Activated gamma-delta T cell treated with anti-CD3 and anti-CD28 coated beads, Interleukin-2, amount 50 U/mL, for 16 hours (primary cell): ENCODE measurements at places on chromosomes 13 and 19.

DNA sequence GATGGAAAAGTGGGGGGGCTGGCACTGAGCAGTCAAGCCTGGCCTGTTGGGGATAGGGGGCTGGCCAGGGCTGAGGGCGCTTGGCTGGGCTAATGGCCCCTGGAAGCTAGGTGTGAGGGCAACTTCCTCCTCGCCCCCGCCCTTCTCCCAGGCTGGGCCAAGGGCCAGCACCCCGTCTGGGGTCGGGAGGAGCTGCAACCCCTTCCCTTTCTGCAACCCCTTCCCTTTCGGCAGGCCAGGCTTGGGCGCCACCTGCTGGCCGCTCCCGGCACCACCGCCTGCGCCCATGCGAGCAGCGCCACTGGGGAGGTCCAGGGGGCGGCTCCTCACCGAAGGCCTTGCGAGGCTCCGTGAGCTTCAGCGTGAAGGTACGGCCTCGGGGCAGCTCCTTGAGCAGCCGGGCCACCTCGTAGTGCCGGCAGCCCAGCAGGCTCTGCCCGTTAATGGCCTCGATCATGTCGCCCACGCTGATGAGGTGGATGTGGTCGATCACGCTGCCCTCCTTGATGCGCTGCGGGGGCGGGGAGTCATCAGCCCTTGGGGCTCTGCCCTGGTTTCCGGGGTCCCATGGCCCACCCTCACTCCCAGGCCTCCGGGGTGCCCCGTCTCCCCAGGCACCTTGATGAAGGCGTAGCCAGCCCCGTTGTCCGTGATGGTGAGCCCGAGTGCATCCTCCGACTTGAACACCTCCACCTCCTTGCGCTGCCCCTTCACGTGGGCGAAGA lies 5.0 kb upstream of the PTGER1 start:
- peak; percentile 58 for DNase-seq

DNA sequence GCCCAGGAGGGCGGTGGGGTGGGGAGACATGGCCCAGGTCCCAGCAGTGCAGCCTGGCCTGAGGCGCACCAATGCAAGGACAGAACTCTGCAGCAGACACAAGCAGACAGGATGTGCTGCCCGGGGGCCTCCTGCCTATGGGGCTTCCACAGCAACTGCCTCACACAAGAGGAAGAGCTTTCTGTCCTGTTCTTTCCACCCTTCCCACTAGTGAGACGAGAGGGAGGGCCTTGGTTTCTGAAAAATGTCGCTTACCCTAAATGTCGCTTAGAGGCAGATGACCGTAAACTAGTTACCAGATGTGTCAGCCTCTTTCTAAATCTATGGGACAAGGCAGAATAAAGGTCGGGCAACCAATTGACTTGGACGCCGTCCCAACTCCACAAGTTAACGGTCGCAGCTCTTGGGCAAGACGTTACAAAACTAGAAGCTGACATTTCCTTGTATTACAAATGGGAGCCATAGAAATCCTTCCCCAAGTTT lies at the start of gene LAIR1:
Gene LAIR1 (minus strand): TSS at position 157 of the 483 bp plus-strand sequence. CDS start 127 bp downstream, at position 30.
- DNase-seq, result peak; percentile 27

DNA sequence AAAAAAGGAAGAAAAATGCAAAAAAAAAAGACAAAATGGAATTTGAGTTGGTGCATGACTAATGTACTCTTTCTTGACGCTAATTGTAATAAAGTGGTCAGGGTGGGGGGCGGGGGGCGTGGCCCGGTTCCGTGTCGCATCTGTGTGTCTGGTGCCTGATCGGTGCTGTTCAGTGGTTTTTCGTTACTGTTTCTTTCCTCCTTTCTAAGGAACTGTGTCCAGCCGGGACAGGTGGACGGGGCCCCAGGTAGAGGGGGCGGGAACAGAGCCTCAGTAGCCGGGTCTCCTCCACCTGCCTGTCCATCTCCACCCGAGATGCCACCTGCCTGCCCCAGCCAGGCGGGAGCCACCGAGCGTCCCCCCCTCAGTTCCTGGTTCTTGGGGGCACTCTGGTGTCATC lies 26.3 kb downstream of the ONECUT3 start:
- no peak for DNase-seq

DNA sequence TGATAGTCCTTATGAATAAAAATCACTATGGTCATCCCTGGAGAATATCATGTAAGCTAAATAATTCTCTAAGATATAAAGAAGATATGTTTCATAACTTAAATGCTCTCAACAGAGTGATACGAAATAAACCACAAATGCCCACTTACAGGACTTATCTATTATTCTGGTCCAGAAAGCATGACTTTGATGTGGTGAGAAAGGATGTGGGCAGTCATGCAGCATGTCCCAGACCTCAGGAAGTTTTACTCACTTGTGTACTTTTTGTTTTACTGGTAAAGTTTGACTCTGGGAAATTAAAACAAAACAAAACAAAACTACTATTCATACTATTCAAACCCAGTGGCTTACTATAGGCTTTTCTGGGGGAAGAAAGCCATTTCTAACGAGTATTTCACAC lies 483.2 kb upstream of the SLITRK6 start:
- no peak for DNase-seq

DNA sequence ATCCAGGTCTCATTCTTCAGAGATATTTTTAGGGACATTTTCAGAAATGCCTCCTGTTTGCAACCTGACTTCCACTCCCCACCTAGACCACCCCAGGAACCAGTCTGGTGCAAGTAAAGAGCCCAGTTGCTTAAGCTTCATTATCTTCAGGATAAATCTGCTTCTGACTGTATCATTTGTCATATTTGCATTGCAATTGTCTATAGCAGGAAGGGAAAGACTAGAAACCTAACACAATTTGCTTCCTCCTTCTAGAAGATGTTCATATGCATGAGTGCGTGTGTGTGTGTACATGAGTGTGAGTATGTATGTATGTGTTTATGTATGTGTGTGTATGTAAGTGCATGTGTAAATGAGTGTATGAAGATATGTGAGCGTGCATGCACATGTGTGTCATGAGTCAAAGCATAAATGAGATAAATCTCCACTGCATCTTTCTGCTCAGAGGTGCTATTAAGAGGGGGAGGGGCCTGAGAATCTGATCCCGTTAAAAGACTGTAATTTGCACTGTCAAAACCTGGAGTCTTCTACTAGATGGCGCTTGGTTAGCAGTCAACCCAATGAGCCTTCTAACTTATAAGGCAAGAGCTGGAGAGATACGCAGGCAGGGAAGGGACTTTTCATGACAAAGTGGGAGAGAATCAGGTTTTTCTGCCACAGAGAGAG lies 178.8 kb upstream of the KL start:
- DNase-seq, result no peak

GRCh38 chr13:19182536-19182935 lies 912 bp upstream of the TUBA3C start:
- DNase-seq, result no peak

DNA sequence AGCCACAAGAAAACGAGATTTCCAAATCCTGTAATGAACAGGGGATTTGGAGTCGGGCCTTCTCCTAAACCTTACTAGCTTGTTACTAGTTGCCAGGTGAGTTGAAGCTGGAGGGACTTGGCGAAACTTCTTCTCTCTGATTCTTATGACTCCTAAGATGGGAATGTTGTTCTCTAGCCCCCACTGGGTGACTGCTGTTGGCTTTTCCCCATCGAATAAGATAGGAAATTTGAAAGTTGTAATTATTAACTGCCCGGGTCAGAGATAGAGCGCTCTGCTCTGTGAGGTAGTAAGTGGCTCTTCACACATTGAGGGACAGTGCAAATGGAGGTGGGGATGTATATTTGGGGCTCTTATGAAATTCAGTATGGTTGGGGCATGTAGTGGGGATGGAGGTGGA lies 111.2 kb upstream of the MBNL2 start:
- no peak for DNase-seq

DNA sequence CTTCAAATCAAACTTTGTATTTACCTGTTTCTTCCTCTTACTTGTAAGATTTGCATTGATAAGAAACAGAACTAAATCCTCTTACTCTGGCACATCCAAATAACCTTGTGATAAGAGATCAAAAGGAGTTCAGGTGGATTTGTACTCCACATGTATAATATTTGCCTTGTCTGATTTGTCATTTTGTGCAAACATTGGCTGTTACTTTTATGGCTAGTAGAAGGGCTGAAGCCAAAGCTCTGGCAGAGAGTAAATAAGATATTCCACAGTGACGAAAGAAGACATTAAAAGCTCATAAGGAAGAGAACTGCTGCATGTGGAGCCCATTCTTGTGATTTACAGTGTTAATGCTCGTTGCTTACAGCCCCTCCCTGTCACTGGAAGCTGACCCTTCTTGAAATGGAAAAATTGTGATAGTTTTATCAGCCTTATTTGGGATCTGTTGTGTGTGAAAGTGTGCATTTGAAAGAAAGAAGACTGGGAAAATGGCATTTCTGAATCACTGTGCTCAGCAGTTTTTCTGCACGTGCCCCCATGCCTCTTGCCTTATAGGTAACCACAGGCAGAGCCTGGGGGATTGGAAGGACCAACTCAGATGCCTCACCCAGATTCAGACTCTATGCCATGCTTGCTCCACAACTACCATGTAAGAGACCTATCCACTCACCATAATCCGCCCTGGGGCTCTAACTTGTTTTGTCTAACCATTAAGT lies 68.2 kb downstream of the OXGR1 start:
- no peak for DNase-seq

DNA sequence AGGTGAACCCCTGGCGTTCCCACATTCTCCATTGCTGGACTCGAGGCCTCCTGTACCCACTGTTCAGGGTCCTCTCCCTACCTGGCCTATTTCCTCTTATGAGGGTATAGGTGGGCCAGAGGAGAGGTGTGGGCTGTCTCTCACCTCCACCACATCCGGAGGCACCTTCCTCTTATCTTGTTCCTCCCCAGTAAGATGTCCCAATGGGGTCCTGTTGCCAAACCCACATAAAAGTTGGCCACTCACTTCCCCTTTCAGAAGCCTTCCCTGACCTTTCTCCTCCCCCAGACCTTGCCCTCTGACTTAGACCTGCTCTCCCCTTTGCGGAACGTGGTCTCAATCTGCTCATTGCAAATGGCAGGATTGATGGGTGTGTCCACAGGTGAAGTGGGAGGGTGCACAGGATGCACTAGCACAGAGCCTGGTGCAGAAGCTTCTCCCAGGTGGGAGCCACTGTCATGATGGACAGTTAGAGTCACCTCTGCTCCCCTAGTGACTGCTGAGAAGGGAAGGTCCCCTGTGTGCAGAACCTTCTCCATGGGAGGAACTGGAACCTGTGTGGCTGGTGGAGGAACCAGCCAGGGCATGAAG lies 1.3 kb downstream of the CYP4F3 start:
- no peak for DNase-seq

- DNase-seq, result no peak
These were observed 133.0 kb upstream of the FRY start for GRCh38 chr13:31898378-31899071.

DNA sequence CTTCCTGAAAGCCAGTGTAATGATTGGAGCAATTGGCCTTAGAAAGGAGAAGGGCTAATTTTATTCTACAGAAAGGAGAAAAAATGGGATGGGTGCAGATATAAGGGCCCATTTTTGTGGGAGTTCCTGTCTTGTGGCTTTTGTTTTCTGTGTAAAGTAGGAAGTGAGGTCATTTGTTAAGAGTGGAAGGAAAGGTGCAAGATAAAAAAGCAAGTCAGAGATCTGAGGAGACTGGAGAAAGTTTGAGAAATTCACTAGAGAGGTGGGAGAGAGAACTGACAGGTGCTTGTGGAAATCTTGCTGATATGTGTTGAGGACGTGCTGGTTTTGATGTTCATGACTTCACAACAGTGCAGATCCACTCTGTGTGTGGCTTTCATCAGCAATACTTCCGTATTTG lies 349.4 kb downstream of the DLEU7 start:
- no peak for DNase-seq

DNA sequence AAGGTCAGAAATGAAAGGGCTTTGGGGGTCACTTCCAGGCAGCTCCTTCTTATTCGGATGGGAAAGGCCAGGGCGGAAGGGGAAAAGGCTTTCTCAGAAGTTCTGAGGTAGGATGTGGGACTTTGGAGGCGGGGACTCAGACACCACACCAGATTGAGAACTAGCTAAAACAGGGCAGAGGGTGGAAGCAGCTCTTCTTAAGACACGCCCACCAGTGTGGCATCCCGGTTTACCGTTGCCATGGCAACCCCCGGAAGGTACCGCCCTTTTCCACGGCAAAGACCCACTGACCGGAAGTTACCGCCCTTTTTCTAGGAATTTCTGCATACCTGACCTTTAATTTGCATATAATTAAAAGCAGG lies 3.8 kb upstream of the LILRA5 start:
- no peak for DNase-seq

GRCh38 chr19:49684251-49684982 lies 5.0 kb upstream of the ADM5 start:
- no peak for DNase-seq

DNA sequence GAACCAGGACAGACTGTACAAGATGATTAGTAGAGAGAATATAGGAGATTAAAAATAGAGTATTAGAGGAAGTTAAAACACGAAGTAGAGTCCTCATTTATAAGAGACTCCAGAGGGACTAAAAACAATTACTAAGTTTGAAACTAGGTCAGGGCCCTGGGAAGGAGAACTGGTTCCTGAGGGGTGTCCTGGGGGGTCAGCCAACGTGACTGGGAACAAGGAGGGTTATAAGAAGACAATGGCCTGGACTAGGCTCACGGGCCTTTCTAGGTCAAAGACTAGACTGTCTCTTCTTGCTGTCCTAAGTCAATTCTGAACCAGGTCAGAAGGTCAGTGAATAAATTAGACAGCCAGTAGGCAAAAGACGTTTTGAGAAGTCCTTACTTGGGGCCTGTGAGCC lies 165.3 kb downstream of the IER2 start:
- no peak for DNase-seq

GRCh38 chr19:35085947-35086346 lies 29.7 kb upstream of the FXYD3 start:
- no peak for DNase-seq

GRCh38 chr13:35733827-35734226 lies 257.3 kb upstream of the MAB21L1 start:
- DNase-seq, result no peak

DNA sequence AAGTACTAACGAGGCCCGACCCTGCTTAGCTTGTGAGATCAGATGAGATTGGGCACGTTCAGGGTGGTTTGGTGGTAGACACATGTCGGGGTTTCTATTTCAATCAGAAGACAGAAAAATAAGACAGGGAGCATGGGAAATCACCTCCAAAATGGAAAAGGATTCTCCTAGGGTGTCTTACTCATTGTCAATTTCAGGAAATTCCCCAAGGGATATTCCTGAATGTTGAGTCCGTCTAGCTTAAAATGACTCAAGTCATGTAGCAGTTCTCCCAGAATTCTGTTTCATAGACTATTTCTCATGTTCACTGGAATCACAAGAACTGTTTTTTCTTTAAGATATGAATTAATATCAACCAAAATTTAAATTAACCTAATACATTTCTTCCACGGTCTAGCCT lies 380.1 kb downstream of the EFNB2 start:
- DNase-seq, result no peak

GRCh38 chr19:22118132-22118531 lies 65.8 kb downstream of the ZNF257 start:
- no peak for DNase-seq

DNA sequence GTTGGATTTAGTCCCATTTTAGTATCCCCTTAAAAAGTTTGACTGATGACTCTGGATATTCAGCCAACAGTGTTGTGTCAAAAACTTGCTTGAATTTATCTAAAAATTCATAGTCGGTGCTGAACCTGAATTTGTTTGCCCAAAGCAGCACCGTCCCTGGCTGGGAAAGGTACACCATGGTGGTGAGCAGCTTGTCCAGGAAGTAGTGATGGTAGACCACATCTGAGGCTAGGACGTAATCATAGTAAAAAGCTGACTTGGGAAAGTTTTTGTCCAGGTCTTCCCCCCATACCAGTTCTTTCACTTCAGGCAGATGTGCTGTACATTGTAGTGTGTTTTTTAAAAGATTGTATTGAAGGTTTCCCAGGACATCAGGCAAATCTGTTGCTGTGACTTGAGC lies 8.8 kb downstream of the METTL21C start:
- DNase-seq, result no peak
